CD4-positive, CD25-positive, alpha-beta regulatory T cell (primary cell): ENCODE measurements at places on chromosomes 11 and 22.

DNA sequence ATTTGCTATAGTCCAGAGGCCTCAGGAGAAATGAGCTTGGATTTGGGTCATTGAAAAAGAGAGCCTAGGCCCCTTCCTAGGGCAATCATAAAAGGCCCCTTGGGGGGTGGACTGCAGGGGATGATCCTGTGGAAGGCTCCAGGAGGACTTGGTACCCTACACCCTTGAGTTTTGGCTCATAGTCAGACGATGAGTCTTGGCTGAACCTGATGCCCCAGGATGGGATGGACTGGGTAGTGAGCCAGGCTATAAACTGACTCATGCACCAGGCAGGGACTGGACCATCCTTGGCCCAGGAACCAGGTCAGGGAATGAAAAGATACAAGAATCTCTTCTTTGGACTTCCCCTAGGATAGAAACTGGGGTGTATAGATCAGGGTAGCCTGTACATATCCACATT lies 54.2 kb downstream of the NAV2 start:
- no peak for DNase-seq

- no peak for DNase-seq
These were observed 140.3 kb downstream of the GRIK4 start for GRCh38 chr11:120651836-120652235.

DNA sequence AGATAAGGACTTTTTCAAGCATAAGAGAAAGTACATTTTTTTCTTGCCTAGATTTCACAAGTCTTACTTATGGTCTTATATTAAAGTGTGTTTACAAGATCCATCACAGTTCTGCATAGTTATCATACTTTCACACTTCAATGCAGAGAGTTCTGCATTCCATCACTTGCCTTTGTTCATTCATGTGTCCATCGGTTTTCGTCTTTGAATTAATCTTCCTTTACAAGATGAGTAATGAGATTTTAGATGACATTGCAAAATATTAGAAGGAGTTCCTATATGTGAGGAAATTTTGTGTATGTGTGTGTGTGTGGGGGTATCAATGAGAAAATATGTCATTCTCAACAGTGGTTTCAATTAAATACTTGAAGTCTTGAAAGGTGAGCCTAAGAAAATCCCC lies 98.1 kb upstream of the GUCY1A2 start:
- DNase-seq, result no peak

- DNase-seq, result no peak
These were observed 59.7 kb upstream of the RASD2 start for GRCh38 chr22:35480627-35481550.

GRCh38 chr22:49775191-49775866 lies 52.3 kb downstream of the BRD1 start:
- no peak for DNase-seq

- no peak for DNase-seq
These were observed 25.0 kb downstream of the TXN2 start for GRCh38 chr22:36456464-36456845.

GRCh38 chr11:116488836-116489389 lies 283.9 kb downstream of the BUD13 start:
- no peak for DNase-seq
